Forelimb muscle (tissue), 1 donor: ENCODE measurements at places on chromosomes 1 and 21. TPM values are rescaled to one million over a fixed set of nuclear protein-coding genes. Genes with fewer than 3 reads are reported as not detected.

Gene DISP3
- 0.32 TPM for polyA plus RNA-seq

DNA sequence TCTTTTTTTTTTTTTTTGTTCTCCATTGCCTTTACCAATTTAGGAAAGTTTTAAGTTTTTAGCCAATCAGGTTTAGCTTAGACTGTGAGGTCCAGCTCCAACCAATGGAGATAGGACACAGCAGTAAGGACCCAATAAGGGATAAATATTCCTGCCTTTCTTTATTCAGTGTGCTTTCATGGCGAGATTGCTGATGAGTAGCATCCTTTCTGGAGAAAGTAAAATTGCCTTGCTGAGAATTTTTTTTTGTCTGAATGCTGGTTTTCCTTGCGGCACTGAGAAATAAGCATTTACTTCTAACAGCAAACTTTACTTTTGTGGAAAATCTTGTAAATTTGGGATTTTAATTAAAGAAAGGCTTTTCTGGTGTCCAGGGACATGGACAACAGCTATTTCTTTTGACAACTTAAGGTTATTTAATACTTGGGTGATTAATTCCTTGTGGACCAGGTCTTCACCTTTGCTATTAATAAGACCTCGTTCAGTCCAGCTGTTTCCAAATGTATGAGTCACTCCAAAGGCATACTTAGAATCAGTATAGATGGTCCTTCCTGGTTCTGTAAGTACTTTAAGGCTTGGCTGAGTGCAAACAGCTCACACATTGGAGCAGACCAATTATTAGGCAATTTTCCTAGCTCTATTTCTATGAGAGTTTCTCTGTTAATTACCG, 54.1 kb downstream of the SERINC2 start:
- DNase-seq, result no peak

- DNase-seq, result no peak
These were observed 408.1 kb upstream of the USP24 start for GRCh38 chr1:55623311-55623710.

- DNase-seq, result no peak
These were observed at the start of gene BATF3 for GRCh38 chr1:212699625-212700222. Gene BATF3, minus strand, starts transcription at chr1:212699840. Its CDS starts 78 bp downstream, at chr1:212699762.

DNA sequence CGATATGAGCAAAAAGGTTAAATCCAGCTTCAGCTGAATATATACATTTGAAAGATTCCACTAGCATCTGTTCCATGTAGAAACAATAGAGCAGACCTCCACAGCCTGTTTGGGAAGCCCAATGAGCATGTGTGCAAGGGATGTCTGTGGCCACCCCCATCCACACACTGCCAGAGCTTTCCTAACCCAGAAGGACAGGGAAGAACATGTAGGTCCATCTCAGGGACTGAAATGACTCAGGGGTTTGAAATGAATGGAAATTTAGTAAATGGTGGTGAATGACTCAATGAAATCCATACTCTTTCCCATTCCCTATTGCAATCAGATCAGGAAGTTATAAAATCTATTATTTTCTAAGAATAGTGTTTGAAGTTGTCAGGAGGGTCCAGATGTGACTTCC, 397.2 kb downstream of the DUSP10 start:
- DNase-seq, result no peak

Gene PLEKHG5
- 10.6 TPM for polyA plus RNA-seq

DNA sequence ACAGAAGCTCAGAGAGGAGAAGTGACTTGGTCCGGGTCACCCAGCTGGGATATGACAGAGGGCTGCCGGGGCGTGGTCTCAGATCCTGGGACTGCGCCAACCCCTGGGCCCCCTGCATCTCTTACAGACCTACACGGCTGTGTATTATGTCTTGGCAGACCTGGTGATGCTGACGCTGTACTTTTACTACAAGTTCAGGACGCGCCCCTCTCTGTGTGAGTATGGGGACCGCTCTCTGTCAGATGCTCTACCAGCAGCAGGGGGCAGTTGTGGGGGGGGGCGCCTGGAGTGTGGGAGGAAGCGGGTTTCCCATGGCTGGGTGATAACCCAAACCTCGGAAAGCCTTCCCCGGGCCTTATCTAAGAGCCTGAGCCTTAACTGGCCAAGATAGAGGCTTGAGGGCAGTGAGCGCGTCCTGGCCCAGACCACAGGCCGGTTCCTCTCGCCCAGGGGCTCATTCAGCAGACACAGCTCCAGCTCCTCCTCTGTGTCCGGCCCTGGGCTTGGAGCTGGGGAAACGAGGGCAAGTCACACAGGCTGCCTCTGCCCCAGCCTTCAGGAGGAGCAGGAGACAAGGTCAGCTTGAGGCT, 13.3 kb downstream of the SLC66A1 start:
- no peak for DNase-seq

GRCh38 chr1:111733992-111734341, 5.2 kb downstream of the INKA2 start:
- no peak for DNase-seq

DNA sequence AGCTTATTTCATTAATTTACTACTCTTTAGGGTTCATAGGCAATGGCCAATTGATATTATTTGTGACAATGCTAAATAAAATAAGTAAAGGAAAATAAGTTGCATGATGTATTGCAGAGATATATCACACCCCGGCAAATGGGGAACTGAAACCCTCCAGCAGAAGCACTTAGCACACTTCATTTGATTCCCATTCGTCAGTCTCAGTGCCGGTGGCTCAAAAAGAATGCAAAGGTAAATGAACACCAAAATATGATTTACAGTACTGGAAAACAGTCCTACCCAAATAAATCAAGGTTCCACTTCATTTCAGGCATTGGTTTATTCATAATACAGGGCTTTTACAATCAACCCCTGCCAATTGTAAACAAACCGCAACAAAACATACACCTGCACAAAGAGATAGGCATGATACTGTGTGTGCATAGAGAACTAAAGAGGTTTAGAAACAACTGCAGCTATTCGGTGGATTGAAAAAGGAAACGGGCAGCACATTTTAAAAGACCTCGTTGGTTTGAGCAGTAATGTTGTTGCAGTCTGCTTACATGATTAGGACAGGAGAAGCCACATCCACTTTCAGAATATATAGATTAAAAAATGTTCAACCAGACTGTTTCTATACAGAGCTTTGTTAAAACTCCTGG, 1019.2 kb downstream of the TTLL7 start:
- no peak for DNase-seq

DNA sequence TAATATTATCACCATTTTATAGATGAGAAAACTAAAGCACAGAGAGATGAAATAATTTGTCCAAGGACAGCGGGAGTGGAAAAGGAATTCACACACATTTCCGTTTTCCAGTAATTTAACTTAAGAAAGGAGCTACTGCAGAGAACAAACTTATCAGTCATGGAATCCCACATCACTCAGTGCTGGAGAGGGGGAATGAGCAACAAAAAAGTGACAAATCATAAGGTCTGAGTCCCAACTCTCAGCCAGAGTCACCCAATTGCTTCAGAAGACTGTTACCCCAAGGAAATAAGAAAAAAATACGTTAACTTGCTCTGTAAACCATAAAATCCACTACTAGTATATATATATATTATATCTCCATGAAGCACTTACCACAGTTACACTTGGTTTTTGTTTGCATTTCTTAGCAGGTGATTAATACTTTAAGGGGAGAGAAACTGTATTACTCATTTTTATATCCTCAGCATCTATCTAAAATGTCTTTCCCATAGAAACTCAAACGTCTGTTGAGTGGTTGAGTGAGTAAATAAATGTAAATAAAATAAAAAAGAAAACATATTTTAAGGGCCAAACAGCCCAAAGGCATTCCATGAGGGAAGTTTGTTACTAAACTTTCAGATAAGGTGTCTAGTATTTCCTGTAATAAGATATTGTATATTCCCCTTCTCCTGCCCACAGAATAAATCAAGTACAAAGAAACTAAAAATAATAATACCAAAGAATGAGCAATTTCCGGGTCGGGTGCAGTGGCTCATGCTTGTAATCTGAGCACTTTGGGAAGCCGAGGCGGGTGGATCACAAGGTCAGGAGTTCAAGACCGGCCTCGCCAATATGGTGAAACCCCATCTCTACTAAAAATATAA, 76.8 kb downstream of the SLC45A1 start:
- no peak for DNase-seq

DNA sequence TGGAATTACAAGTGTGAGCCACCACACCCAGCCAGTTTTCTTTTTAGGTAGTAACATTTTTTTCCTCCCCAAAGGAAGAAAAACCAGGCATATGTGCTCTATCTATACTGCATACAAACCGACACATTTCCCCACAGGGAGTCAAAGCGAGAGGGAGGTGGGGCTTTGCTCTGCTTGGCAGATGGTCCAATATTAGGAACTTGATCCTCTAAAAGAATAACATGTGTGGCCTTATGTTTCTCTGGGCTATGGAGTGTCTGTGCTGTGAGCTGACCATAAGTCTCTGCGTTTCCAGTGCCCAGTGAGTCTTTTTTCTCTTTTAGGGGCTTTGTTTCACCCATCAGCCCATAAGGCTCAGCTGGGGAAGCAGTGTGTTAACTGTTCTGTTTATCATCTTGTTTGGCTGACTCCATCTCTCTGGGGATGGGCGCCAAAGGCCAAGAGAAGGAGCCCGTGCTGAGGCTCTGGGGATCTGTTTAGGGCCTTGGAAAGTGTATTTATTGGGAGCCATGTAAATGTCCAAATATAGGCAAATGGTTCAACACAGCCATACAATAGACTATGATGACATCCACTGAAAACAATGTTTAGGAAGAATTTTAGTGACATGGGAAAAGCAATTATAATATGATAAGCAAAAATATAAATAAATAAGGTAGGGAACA, 20.2 kb downstream of the LMOD1 start:
- no peak for DNase-seq

- DNase-seq, result no peak
These were observed 34.4 kb downstream of the INKA2 start for GRCh38 chr1:111704776-111705175.
